Gastrocnemius medialis (tissue), 4 donors: ENCODE measurements at places on chromosomes 3 and 15. TPM values are rescaled to one million over a fixed set of nuclear protein-coding genes. Genes with fewer than 3 reads are reported as not detected.

Gene RAD51
- 0.56 TPM for total RNA-seq

Gene WNT5A
- total RNA-seq = 1.6 TPM

- peaks cover 10% of the 10 kb centered on the region for H3K36me3 ChIP-seq
- H3K27ac ChIP-seq = no peak overlapping the region
- peaks cover 7% of the 10 kb centered on the region for H3K4me1 ChIP-seq
- H3K4me3 ChIP-seq = no peak overlapping the region
Measured at GRCh38 chr15:41908736-41909461, 15.0 kb upstream of the SPTBN5 start.

DNA sequence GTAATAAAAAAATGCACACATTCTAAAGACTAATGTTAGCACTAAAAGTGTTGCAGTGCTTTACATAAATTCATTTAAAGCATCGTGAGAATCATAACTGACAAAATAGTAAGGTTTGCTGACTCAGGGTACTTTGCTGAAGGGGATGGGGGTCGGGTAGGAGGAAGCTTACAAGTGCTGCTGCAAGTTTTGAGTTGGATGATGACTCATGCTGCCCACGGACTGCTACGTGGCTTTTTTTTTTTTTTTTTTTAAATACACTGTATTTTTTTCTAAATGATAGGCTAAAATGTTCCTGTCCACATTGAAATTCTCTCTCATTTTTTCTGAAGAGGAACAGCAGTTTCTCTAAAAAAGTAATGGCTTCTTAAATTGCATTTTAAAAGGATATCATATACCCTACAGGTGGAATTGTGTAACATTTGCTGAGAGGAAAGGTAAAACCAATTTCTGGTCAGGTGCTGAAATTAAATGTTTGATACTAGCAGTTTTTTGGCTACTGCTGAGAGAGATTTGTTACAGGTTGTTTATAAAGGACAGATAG is 2.2 kb downstream of the MAPK6 start:
- H3K27ac ChIP-seq = peak overlapping the region; percentile 99
- peak; percentile 56 for DNase-seq
- peaks cover 34% of the 10 kb centered on the region for H3K4me1 ChIP-seq
- peak overlapping the region; percentile 68 for H3K4me3 ChIP-seq
- H3K36me3 ChIP-seq = no peaks in the 10 kb centered on the region

GRCh38 chr3:30035935-30036567 is 570.4 kb upstream of the TGFBR2 start:
- no peak for DNase-seq
- H3K27ac ChIP-seq = no peak overlapping the region
- no peaks in the 10 kb centered on the region for H3K4me1 ChIP-seq
